ENCODE measurements at places on chromosomes 12 and 14.

GRCh38 chr12:32089586-32089985 lies 17.1 kb upstream of the BICD1 start:
- no peak for DNase-seq

DNA sequence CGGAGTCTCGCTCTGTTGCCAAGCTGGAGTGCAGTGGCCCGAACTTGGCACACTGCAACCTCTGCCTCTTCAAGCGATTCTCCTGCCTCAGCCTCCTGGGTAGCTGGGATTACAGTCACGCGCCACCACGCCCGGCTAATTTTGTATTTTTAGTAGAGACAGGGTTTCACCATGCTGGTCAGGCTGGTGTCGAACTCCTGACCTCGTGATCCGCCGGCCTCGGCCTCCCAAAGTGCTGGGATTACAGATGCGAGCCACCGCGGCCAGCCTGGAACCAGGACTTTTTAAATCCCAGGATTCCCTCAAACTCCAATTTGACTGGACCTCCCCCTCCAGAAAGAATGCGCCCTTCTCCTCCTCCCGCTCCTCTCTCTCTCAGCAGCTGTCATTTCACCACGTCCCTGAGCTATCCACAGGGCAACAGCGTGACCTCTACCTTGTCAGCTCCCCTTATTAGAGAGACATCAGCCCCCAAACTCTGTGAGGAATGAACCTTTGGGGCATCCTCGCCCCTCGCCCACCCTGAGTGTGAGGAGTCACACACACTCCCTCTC lies 2.0 kb downstream of the ESYT1 start:
- no peak for DNase-seq

DNA sequence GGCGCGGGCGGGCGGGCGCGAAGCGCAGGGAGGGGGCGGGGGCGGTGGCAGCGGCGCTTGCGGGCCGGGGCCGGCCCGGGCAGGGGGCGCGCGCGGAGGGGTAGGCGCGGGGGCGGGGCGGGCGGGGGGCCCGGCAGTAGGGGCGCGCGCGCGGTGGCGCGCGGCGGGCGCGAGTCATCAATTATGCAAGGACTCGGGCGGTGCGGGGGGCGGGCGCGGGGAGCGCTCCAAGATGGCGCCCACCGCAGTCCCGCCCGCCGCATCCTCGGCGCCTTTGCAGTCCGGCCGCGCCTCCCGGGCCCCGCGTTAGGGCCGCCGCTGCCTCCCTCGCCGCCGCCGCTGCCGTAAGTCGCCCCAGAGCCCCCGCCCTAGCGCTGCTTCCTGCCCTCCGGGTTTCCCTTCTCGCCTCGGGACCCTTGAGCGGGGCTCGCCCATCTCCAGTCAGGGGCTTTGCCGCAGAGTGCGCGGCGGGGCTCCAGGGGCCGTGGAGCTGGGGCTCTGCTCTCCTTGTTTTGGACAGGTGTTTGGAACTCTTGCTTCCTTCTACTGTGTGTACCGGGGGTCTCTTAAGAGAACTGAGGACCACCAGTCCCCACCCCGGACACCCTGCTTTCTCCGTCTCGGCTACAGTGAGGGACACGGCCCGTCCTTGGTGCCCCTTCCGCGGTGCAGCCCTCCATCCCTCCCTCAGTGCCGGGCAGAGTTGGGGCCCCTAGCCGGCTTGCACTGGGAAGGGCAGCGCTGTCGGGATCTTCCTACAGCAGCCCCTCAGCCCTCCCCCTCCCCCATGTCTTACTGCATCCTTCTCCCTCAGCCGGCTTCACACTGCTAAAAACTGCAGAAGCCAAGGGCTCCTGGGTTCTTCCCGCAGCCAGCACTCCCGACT lies at the start of gene SCN8A:
Gene SCN8A, plus strand, starts transcription at position 218 of the 886 bp plus-strand sequence. CDS start 71,585 bp downstream, outside the sequence.
- no peak for DNase-seq

DNA sequence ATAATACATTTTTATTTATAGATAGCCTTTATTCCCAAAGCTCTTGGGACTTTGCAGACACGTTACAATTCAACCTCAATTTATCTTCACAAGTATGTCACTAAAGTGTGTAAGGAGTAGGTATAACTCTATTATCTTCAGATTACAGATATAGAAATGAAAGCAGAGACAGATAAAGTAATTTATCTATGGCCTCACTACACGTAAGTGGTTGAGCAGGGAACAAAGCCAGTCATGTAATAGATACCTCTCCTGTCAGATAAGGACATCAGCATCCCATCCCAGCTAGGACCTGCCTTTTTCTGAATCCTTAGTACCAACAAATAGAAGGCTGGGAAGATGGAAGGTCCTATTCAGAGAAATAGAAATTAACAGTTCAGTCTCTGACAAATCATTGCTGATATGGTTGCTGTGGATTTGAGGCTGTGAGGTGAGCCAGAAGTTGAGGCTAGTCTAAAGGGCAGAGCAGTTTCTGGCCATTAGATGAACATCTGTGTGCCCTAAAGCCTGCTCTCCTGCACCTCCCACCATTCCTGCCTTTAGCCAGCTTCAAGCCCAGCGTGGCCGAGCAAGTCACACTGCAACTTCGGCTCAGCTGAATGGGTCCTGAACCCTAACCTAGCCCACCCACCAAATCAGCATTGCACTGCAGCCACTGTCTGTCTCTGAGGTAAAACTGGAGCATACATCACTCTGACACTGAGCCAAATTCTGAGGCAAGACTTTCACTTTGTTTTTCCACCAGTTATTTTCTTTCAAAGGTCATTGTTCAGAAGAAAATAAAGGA lies 71.1 kb upstream of the PLEKHA5 start:
- no peak for DNase-seq

GRCh38 chr14:84162633-84163032 lies 1367.3 kb upstream of the FLRT2 start:
- no peak for DNase-seq

- no peak for DNase-seq
Measured at GRCh38 chr14:104041430-104042104, 43.9 kb upstream of the ASPG start.

All from ureter (tissue), 1 donor.